ENCODE measurements at places on chromosomes 16 and 17.
A peak's percentile ranks its signal among the peaks of the same experiment; 100 is the strongest.

- DNase-seq = no peak
Observed at GRCh38 chr16:75501359-75501758, 6.1 kb upstream of the CHST6 start.

GRCh38 chr16:28184625-28185024, 27.1 kb downstream of the XPO6 start:
- no peak for DNase-seq

DNA sequence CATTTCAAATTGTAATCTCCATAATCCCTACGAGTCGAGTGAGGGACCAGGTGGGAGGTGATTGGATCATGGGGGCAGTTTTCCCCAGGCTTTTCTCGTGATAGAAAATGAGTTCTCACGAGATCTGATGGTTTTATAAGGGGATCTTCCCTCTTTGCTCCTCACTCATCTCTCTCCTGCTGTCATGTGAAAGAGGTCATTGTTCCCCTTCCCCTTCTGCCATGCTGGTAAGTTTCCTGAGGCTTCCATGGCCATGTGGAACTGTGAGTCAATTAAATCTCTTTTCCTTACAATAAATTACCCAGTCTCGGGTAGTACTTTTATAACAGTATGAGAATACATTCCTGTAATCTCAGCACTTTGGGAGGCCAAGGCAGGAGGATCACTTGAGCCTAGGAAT, 76.7 kb upstream of the MARCHF10 start:
- DNase-seq = no peak

- no peak for DNase-seq
Observed at GRCh38 chr17:8818654-8819330, 19.6 kb upstream of the MFSD6L start.

- no peak for DNase-seq
Observed at GRCh38 chr17:78759203-78759968, 22.7 kb downstream of the CYTH1 start.

DNA sequence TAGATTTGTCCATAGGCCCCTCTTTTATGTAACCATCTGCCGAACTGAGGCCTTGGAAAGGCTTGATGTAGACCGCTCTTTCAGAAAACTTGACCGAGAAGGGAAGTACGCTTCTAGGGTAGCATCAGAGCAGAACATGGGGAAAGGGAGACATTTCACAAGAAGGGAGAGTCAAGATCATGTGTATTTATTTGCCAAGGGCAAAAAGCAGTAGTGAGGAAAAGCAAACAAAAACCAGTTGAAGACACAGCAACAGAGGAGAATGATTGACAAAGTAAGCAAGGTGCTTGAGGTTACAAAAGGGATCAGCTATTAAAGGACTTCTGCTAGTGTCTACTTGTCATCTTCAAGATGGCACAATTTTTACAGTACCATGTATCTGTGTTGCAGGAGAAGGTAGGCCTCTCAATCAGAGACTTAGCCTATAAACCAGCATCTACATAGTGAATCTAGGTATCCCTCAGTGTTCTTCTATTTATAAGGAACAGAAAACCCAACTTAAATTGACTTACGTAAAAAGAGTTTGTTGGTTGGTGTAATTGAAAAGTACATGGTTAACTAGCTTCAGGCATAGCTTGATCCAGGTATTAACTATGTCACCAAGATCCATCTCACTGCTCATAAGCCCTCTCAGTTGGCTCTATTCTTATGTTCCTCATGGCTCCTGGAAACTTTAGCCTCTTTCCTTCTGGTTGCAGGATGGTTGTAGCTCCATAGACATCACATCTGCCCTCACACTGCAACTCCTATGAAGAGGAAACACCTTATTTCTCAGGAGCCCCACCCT, 288.4 kb downstream of the IRX3 start:
- DNase-seq = no peak

DNA sequence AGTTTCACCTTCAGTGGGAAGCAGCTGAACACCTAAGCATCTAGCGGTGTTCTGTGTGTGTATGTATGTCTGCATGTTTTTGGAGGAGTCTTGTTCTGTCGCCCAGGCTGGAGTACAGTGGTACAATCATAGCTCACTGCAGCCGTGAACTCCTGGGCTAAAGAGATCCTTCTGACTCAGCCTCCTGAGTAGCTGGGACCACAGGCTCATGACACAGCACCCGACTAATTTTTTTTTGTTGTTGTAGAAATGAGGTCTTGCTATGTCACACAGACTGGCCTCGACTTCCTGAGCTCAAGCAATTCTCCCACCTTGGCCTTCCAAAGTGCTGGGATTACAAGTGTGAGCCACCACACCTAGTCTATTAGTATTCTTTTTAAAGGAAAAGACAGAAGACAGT, 30.2 kb upstream of the FAAP100 start:
- no peak for DNase-seq

- DNase-seq = no peak
Observed at GRCh38 chr17:74612046-74612445, 11.5 kb downstream of the CD300E start.

DNA sequence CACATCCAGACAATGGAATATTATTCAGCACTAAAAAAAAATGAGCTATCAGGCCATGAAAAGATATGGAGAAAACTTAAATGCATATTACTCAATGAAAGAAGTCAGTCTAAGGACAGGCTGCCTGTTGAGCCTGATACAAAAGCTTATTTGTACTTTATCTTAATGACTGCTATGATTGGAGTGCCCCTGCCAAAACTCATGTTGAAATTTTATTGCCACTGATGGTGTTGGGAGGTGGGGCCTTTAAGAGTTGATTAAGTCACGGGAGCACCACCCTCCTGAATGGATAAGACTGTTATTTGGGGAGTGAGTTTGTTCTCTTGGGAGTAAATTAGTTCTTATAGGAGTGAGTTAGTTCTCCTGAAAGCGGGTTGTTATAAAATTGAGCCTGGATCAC, 9.9 kb downstream of the C17orf67 start:
- DNase-seq = no peak

DNA sequence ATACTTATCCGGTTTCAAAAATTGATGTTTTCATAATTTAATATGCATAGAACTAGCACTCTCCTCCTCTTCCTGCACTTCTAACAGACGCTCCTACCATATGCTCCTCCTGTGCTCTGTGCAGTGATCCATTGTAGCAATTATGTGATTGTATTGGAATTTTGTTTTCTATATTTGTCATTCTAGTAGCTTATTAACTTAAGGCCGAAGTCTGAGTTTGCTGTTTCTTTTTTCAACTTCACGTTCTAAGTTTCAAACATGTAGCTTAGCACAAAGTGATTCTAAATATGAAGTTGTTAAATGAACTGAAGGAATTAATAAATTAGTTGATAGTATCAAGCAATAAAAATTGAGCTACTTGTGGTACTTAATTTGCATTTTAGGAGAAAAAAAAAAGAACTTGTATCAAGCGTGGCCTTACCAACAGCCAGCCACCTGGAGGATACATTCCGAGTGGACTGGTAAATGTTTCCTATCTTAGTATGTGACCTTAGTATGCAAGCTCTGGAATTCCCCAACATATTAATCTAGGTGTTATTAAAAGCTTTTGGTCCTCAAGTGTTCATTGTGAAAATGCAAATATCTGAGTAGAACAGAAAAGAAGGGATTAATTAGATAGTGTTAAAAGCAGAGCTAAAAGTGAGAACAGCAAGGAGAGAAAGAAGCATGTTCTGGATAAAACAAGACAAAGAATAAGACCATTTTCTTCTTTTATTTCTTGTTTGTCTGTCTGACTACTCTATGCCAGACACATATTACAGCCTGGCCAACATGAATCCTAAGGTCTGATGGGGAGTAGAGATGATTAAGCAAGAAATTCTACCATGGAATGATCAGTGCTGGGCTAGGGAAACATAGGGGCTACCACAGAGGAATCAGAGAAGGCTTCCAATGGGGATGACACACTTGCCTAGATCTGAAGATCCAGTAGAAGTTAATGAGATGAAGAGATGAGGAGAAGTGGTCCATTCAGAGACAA, 290.4 kb upstream of the MON1B start:
- DNase-seq = no peak

- DNase-seq = peak; percentile 20
Observed at GRCh38 chr17:57459286-57459915, 203.1 kb downstream of the MSI2 start.

DNA sequence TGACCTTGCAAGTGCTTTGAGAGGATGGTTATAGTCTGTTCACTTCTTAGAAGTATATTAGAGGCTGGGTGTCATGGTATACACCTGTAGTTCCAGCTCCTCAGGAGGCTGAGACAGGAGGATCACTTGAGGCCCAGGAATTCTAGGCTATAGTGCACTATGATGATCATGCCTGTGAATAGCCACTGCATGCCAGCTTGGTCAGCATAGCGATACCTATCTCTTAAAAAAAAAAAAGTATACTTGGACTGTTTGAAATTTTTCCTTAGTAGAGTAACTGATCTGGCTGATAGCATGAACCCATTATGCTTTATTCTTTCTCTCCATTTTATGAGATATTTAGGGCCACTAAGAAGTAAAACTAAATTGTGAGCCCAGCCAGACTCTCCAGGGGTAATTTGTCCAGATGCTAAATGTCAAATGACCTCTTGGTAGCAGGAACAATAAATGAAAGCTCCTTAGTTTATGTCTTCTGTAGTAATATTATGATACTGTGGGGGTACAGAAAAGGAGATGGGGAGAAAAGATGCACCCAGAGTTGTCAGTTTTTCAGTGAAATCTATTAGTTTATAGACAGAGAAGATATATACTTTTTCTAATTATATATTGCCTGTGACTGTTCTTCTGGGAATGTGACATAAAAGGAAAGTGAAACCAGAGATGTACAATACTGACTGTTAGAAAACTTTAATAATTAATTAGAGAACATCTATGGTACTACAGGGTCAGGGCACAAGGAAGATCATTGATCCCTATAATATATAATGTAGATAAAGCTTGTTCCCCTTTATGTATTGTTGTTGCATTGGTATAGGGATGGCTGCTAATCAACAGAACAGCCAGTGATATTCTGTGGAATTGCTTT, 335.3 kb upstream of the TBX2 start:
- no peak for DNase-seq

DNA sequence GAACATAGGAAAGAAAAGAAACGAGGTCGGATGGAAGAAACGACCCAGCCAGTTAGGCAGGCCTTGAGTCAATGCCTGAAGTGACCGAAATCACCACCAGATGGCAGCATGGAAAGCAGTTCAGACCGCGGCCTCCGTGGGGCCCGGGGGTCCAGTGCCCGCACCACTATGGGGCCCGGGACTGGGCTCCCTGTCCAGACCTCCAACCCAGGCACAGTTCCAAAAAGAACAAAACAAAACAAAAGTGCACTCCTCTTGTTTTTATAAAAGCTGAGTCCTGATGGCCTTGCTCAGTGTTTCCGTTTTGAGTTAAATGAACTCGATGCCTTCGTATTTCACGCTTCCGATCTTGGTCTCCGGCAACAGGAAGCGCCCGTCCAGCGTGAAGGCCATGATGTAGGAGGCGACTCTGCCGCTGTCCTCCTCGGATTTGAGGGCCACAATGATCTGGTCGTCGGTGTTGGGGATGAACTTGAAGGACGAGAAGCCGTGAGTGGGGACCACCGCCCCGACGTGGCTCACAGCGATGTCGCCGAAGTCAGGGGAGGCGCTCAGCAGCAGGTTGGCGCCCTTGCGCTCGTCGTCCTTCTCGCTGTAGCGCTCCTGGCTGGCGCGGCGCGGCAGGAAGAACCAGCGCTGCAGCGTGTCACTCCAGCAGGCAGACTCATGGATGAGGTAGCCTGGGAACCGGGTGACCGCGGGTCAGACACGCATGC, 13.7 kb upstream of the LGALS3BP start:
- DNase-seq = peak; percentile 79

DNA sequence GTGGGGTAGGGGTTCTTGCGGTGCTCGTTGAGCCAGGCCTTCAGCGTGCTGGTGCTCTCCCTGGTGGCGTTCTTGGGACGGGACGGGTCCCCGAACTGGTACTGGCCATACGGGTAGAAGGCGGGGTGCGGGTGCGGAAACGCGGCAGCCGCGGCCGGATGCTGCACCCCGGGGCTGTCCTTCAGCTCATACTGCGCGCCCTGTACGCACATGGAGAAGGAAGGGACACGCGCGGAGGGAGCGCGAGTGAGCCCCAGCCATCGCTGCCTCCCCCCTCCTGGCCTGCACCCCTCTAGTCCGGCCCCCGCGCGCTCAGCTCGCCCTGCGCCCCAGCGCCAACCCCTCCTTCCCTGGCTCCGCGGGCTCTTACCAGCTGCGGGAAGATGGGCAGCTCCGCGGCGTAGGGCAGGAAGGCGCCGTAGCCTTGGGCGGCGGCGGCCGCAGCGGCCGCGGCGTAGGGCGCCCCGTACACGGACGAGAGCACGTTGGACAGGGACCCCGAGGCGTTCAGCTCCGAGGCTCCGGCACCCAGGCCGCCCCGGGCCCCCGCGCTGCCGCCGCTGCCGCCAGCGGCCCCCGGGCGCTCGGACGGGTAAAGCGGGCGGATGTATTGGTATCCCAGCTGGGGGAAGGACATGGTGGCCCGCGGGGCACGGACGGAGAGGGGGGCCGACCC, 1.0 kb downstream of the IRX3 start:
- peak; percentile 69 for DNase-seq

DNA sequence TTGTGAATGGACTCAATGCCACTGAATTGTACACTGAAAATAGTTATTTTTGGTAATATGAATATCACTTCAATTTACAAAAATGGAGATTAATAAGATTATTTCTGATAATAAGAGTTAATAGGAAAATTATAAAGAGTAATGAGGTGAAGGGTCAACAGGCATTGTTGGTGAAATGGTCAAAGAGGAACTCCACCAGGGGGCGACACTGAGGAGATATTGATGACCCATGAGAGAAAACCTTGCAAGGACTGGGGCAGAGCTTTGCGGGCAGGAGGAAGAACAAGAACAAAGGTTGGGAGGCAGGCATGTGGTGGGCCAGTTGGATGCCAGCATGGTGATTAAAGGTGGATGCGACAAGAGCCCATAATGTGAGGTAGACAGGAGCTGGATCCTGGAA, 74.0 kb upstream of the XYLT1 start:
- no peak for DNase-seq

GRCh38 chr17:79537061-79537460, 73.8 kb downstream of the RBFOX3 start:
- DNase-seq = no peak

DNA sequence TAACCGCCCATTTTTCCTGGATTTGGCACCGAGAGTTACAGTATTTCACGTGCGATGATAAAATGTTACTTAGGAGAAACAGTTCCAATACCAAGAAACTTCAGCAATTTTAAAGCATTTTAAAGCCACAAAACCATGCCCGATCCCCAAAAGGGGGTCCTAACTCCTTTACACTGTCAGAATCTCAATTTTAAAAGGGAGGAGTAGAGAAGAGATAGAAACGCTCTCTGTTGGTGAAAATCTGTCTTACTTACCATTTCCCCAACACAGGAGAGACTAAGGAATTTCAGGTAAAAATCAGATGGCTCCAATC, 526 bp upstream of the RNASEK start:
- no peak for DNase-seq

- peak; percentile 68 for DNase-seq
Observed at GRCh38 chr17:12256380-12256995, 235.8 kb downstream of the MAP2K4 start.
